ENCODE measurements at places on chromosomes 5 and 9. TPM values are rescaled to one million over a fixed set of nuclear protein-coding genes. Genes with fewer than 3 reads are reported as not detected.

Gene IL5
- polyA plus RNA-seq = 0.43 TPM

Gene FUT7
- not detected for polyA plus RNA-seq

Gene TAF9
- polyA plus RNA-seq = 68.2 TPM

GRCh38 chr9:115015018-115015635 lies 84.7 kb upstream of the TNFSF8 start:
- peak; percentile 54 for DNase-seq

Gene MYO10
- polyA plus RNA-seq = 10.3 TPM

DNA sequence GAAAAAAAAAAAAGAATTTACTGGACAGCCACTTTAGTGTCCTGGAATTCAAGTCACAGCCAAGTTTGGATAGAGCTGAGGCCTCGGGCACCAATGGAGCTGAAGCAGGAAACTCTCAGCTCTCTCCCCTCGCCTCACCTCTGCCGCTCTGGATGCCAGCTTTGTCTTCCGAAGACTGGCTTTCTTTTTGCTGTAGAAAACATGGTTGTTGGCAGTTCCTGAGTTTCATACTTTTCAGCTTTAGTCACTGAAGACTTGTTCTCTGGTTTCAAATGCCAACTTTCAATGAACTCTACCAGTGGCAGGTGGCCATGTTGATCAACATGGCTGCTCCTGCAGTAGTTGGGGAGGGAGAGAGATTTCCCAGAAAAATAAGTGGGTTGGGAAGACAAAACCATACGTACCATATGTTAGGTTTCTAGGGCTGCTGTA lies 142.2 kb downstream of the SNX18 start:
- no peak for DNase-seq

Gene PCDHA2
- polyA plus RNA-seq = 0.06 TPM

Gene CCDC192
- 0.49 TPM for polyA plus RNA-seq

- no peak for DNase-seq
Measured at GRCh38 chr5:98563885-98564653, 209.4 kb upstream of the RGMB start.

Gene TRIM36
- 0.83 TPM for polyA plus RNA-seq

- DNase-seq = no peak
Measured at GRCh38 chr9:109467936-109468335, 30.2 kb downstream of the PTPN3 start.

Gene ZNF658
- 1.1 TPM for polyA plus RNA-seq

DNA sequence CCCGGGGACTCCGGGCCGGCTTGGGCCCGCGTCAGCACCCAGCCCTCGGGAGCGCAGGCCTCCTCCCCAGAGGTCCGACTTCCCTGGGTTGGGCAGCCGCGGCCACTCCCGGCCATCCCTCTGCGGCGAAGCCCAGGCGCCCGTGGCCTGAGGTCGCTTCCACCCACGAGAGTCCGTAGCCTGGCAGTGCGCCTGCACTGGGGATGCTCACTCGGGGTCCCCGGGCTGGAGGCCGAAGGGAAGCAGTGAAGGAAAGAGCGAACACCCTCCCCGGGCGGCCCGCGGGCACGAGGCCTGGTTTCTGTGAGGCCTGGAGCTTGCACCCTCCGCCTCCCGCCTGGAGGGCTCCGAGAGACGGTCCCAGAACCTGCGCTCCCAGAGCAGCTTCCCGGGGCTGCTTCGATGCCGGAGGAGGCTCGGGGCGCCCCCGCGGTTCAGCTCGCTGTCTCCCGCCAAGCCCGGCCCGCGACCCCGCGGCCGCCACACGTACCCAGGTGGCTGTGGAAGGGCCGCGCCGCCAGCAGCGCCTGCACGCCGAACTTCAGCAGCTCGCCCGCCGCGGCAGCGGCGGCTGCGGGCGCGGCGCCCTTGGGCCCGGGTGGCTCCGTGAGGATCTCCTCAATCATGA lies 607 bp downstream of the BARX1 start:
- no peak for DNase-seq

- peak; percentile 78 for DNase-seq
Measured at GRCh38 chr5:157328277-157328912, 62.5 kb downstream of the CYFIP2 start.

Gene PCDHB12
- polyA plus RNA-seq = 0.71 TPM

All from small intestine (tissue), 16 donors.